H1 (cell line): ENCODE measurements at places on chromosomes 2 and 18.

GRCh38 chr2:86648681-86649080 is 25.0 kb upstream of the RNF103 start:
- DNase-seq = no peak

DNA sequence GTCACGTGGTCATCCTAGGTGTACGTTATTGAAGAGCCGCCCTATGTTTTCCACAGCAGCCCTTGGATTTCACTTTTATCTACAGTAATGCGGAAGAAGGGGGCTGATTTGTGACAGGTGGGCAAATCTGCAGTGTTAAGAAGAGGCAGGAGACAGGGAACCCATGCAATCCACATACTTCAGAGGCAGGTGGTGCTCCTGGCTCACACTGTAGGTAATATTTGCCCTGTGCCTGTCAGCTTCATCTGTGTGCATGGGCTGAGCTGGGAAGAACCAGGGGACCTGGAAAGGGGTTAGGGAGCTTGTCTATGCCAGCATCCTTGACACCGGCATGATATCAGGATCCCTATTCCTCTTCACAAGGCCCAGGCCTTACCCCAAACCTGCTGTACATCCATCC is 183.9 kb downstream of the SH3RF3 start:
- no peak for DNase-seq

- DNase-seq = no peak
These were observed 148.7 kb downstream of the NDUFA10 start for GRCh38 chr2:239876271-239876947.

DNA sequence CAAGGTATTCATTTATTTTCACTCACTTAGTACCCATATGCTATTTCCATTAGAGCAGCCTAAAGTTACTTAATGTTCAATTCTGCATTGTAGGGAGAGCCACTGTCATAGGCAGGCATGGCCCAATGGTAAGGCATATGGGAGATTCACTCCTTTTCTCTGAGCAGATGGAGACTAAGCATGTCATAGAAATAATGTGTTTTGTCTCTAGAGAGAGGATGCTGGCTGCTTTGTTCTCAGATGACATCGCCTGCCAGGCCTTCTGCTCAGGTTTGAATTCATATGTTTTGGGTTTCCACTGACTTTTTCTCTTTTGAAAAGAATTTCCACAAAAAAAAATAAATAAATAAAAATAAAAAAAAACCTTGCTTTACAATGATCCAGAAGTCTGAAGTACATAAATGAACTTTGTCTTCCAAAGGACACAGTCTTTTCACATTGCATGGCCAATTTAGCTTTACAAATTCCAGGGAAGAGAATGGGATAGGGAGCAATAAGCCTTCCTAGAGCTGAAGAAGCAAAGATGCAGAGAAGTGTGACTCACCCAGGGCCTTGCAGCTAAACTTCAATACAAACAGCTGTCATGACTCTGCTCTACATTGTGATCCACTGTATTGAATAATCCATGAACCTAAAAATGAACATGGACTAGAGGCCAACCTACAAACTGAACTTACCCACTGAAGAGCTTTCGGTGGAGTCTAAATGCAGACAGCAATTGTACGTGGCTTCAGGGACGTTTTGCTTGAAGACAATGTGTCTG is 422.5 kb downstream of the CMPK2 start:
- DNase-seq = no peak

GRCh38 chr18:61651880-61652268 is 240.9 kb downstream of the RNF152 start:
- no peak for DNase-seq
